Left cardiac atrium (tissue), 4 donors: ENCODE measurements at places on chromosomes 12 and 14. TPM values are rescaled to one million over a fixed set of nuclear protein-coding genes. Genes with fewer than 3 reads are reported as not detected.

Gene CCDC177
- total RNA-seq: not detected

Gene FOXM1
- 0.44 TPM for total RNA-seq

Gene KCNJ8
- 21.7 TPM for total RNA-seq

Gene STYK1
- 0.12 TPM for total RNA-seq

Gene ACADS
- 52.0 TPM for total RNA-seq

Gene CD163L1
- total RNA-seq: 10.5 TPM

Gene STXBP6
- total RNA-seq: 11.0 TPM

Gene DYRK4
- 27.1 TPM for total RNA-seq

Gene ZDHHC22
- total RNA-seq: not detected

Gene PMCH
- total RNA-seq: not detected

Gene FAM222A
- 14.5 TPM for total RNA-seq

Gene MYL2
- total RNA-seq: 92.7 TPM

Gene CMTM5
- 1.4 TPM for total RNA-seq

Gene APOF
- not detected for total RNA-seq

Gene OS9
- total RNA-seq: 163 TPM

Gene B4GALNT1
- total RNA-seq: 3.3 TPM

Gene PTCSC3
- total RNA-seq: not detected

Gene GPR33
- not detected for total RNA-seq

Gene MIP
- not detected for total RNA-seq

Gene AQP2
- total RNA-seq: 0.24 TPM

Gene AQP6
- total RNA-seq: 0.13 TPM

Gene TROAP
- not detected for total RNA-seq

Gene PIK3C2G
- total RNA-seq: not detected

Gene A2M
- 687 TPM for total RNA-seq

Gene CCDC184
- 1.4 TPM for total RNA-seq

Gene ABCC9
- 46.7 TPM for total RNA-seq

Gene ING4
- 16.8 TPM for total RNA-seq

Gene PMEL
- 0.81 TPM for total RNA-seq

Gene TAS2R10
- total RNA-seq: 0.55 TPM

Gene SIX6
- total RNA-seq: not detected

Gene KRT73
- not detected for total RNA-seq

Gene FRS2
- 30.7 TPM for total RNA-seq

Gene CLEC4E
- 2.5 TPM for total RNA-seq

Gene LRP1
- 188 TPM for total RNA-seq

Gene AJUBA
- 7.0 TPM for total RNA-seq
